Bronchial epithelial cell (primary cell): ENCODE measurements at places on chromosomes 4 and X.
A peak's percentile ranks its signal among the peaks of the same experiment; 100 is the strongest.

GRCh38 chr4:96342790-96343455 lies 503.0 kb downstream of the PDHA2 start:
- DNase-seq: no peak

GRCh38 chr4:39741401-39741800 lies 43.5 kb downstream of the UBE2K start:
- DNase-seq: no peak

DNA sequence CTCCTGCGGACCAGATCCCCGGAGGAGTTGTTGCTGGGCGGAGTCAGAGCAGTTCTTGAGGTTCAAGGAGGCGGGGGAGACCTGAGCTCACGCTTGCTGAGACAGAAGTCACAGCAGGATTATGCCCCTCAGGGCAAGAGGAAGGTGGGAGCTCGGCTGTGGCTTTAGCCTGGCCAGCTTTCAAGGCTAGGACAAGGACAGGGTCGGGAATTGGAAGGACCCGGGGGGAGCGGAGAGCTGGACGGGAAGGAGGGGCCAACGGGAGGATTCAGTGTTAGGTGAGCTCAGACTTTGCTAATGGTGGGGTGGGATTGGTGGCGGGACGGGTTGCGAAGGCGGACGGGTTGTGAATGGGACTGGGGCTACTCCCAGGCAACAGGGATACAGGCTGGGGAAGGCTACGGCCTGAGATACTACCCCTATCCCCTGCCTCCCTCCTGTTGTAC lies at the start of gene RIBC1:
Gene RIBC1, plus strand, starts transcription at position 13 of the 446 bp plus-strand sequence. CDS start 3,404 bp downstream, outside the sequence.
- no peak for DNase-seq

DNA sequence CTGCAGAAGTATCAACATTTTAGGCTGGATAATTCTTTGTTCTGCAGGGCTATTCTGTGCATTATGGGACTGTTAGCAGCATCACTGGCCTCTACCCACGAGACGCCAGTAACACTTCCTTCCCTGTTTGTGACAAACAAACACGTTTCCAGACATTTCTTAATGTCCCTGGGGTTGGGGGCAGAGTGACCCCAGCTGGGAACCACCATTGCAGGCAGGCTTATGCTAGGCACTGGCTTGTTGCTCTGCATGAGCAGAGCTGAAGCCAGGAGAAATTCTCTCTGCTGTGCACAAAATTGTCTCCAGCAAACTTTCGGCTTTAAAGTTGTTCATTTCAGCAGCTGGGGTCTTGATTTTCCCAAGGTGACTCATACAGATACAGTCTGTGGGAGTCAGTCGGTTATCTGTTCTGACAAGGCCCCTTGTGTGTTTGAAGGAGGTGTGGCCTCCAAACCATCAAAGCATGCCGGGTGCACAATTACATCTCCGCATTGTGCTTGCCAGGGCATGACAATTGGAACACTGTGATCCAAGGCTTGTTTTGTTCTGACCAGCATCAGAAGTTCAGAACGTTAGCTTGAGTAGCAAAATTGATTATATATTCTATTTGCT lies 156.4 kb upstream of the BOD1L1 start:
- DNase-seq: peak; percentile 65

- no peak for DNase-seq
Observed at GRCh38 chr4:66157594-66157993, 487.3 kb upstream of the EPHA5 start.

- DNase-seq: peak; percentile 29
Observed at GRCh38 chr4:76306882-76307659, 538 bp downstream of the STBD1 start.

DNA sequence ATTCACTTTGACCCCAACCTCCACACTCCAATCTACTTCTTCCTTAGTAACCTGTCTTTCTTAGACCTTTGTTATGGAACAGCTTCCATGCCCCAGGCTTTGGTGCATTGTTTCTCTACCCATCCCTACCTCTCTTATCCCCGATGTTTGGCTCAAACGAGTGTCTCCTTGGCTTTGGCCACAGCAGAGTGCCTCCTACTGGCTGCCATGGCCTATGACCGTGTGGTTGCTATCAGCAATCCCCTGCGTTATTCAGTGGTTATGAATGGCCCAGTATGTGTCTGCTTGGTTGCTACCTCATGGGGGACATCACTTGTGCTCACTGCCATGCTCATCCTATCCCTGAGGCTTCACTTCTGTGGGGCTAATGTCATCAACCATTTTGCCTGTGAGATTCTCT lies 344 bp downstream of the OR13H1 start:
- no peak for DNase-seq

DNA sequence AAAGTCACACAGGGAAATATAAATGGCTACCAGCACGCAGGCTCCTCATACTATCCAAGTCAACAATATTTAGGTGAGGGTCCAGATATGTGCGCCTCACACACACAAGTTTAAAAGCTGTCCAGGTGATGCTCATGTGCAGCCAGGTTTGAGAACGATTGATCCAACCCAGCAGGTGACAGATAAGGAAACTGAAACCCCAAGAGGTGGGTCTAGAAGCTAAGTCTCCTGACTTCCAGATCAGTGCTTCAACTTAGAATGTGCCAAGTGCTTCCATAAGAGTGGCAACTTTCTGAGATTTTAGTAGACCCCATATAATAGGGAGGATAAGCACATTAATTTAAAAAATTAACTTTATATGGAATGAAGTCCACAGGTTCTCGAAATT lies 54.4 kb upstream of the NAP1L5 start:
- no peak for DNase-seq

DNA sequence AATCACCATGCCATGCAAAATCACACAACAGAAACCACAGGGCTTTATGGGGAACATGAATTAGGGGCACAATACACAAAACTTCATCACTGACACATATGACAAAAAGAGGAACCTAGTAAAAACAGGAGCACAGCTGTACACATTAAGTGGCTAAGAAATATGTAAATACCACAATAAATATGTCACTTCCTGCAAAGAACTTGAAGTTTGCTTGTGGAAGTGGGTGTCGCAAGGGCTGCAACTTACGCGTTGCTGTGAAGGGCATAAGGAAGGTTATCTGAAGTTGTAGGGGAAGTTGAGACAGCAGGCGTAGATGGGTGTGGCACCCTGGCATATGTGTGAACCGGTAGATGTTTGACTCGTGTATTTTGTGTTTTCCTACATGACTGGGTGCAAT lies 42.4 kb downstream of the CLCN4 start:
- peak; percentile 18 for DNase-seq

GRCh38 chr4:80073473-80074008 lies 512 bp upstream of the ANTXR2 start:
- DNase-seq: no peak

GRCh38 chrX:8868070-8868773 lies 67.0 kb upstream of the FAM9A start:
- peak; percentile 96 for DNase-seq

- DNase-seq: no peak
Observed at GRCh38 chrX:153387345-153387744, 13.8 kb downstream of the PNMA6E start.

DNA sequence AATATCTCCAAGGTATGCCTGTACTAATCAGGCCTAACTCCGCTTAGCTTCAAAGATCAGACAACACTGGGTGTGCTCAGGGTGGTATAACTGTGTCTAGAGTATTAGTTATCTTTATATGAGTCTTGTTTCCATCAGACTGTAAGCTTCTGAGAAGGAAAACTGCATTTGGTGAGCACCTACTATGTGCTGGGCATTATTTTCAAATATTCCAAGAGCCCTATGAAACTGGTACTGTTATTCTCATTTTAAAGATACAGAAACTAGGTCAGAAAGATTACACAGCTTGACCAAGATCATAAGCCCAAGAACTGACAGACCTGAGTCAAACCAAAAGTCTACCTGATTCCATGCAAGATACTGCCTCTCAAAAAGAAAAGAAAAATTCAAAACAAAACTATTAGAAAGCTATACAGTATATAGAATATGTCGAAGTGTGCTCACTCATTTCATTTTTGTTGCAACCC lies 44.4 kb downstream of the LRBA start:
- no peak for DNase-seq

GRCh38 chr4:52842792-52843191 lies 19.3 kb upstream of the RASL11B start:
- DNase-seq: no peak

GRCh38 chr4:170004651-170005295 lies 21.4 kb downstream of the MFAP3L start:
- DNase-seq: no peak

DNA sequence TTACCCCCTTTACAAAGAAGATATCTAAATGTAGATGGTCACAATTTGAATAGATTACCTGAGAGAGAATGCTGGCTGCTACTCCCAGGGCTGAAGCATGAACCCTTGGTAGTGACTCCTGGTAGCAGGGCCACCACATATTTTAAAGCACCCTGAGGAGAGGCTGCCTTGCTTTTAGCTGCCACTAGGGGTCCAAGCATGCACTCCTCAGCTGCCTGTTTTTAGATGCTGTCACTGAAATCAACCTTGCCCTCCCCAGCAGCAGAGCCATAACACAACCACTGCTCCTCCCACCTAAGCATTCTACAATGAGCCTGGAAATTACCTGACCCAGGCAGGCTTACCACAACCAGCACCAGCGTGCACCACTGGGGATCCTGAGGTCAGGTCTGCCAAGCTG lies 850.9 kb downstream of the FAM133A start:
- peak; percentile 1 for DNase-seq

GRCh38 chrX:86829786-86830185 lies 681.5 kb downstream of the DACH2 start:
- no peak for DNase-seq

DNA sequence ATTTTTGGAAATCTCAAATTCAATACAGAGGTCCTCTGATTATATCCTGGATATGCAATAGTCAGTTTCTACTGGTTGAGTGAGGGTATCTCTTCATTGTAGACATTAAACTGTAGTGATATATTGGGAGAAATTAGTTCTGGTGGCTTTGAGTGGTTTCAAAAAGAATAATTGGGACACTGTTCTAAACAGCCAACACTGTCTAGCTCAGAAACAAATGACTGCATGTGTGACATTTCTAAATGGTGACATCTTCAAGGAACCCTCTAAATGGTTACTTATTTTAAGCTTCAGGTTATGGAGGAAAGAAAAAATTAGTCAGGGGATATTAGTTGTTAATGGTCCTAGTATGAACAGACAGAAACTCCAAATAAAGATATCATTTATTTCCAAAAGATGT lies 186.2 kb downstream of the LARP7 start:
- DNase-seq: no peak

- DNase-seq: no peak
Observed at GRCh38 chrX:43868791-43869190, 13.5 kb downstream of the MAOB start.

- DNase-seq: no peak
Observed at GRCh38 chr4:179836179-179837075, 2394.2 kb upstream of the AGA start.

GRCh38 chr4:136277741-136278140 lies 1254.6 kb downstream of the PCDH18 start:
- no peak for DNase-seq

GRCh38 chrX:34987646-34988045 lies 45.0 kb downstream of the FAM47B start:
- no peak for DNase-seq

DNA sequence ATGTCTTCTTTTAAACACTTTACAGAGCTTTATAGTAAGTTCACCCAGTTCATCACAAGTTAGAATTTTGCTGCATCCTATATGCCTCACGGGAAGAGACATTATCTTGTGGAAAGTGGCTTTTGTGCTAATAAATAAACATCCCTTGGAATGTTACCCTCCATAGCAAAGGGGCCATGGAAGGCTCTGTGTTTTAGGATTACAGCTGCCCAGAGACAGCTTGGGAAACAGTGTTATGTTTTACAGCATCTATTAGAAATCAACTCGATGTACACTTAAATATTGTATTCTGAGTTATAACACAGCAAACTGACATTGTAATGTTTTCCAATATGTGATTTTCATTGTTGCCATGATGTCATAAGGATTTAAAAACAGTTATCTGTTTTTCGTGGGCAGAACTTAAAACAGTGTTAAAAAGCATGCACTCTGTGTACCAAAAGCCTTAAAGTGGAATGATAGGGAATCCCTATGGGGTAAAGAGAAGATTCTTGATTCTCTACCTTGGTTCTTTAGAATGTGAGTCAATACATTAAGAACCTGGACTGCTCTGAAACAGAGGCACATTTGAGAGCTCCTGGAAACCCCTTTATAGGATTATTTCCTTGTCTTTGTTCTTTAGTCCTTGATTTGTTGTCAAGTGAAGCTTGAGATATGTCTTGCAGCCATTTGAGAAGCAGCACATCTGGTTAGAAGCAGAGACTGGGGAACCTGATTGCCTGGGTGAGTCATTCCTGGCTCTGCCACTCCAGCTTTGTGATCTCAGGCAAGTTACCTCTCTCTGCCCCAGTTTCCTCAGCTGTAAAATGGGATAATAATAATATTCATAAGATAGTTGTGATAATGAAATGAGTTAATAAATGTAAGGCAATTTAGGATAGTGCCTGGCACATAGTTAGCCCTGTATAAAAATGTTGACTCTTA lies 41.6 kb downstream of the ARHGAP10 start:
- DNase-seq: peak; percentile 58

DNA sequence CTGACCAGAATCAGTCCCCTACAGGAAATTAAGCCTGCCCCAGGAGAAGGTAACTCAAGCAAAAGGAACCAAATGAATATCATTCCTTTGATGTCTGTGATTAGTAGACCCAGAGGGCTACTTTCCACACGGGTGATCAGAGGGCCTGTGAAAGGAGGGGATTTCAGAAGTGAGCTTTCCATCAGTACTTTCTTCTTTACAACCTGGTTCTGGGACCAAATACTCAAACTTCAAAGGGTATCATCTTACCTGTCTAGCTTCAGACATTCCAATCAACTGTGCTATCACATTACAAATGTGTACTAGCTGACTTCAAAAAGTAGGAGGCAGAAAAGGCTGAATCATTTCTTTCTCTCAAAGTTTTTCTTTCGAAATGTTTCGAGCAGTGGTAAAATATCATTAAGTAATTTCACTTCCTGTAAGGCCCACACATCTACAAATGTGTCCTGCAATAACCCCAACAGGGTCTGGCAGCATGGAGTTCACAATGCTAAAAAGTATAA lies 23.9 kb downstream of the ACSL4 start:
- peak; percentile 81 for DNase-seq

DNA sequence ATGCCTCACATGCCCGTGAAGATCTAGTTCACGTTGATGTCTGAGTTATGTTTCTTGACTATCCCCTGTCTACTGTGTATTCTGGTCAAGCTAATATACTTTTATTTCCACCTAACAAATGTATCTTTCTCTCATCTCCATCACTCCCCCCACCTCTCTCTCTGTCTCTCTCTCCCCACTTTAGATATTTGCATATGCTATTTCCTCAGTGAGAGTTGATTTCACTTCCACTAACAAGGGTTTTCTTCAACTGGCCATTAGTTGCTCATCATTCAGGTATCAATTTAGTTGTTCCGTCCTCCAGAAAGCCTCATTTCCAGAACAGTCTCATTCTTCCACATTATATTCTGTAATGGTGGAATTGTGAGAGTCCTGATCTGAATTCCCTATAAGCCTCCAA lies 1777.8 kb upstream of the TENM3 start:
- no peak for DNase-seq

DNA sequence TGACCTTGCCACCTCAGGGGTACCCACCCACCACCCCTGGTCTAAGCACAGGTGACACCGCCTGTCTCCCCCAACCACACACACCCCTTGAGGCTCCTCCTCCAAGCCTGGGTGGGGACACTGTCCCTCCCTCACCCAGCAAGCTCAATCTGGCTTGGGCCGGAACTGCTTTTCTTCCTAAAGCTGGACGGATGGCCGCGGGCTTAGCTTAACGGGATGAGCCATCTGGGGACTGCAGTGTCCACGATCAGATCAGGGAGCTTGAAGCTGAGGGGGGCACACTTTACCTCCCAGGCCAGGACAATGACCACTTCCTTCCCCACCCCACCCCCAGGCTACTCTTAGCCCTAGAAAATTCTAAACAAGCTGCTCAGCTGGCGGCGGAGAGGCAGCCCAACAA lies 1.0 kb upstream of the SLC6A8 start:
- DNase-seq: no peak

- no peak for DNase-seq
Observed at GRCh38 chr4:110869114-110869513, 246.2 kb upstream of the PITX2 start.
